ENCODE measurements at places on chromosomes 11 and 22. TPM values are rescaled to one million over a fixed set of nuclear protein-coding genes. Genes with fewer than 3 reads are reported as not detected.
A peak's percentile ranks its signal among the peaks of the same experiment; 100 is the strongest.

- no peak for DNase-seq
Observed at GRCh38 chr11:129813231-129813791, 2.3 kb upstream of the TMEM45B start.

GRCh38 chr11:18280438-18281045 lies 14.5 kb downstream of the SAA1 start:
- DNase-seq = no peak

DNA sequence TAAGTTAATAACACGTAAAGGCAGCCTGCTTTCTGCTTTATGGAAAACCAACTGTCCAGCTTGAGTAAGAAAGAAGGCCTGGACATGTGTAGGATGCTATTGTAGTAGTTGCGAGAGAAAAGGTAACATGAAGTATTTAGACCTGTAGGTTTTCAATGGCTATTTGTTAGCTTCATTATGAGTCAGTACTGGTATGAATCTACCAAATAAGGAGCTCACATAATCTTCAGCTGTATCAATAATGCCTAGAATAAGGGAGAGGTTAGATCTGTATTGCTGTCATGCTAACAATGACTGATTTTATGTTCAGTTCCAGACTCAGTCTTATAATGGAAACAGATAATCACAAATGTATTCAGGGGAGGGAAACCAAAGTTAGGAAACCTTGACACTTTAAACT lies 550.3 kb downstream of the CNTN5 start:
- no peak for DNase-seq

DNA sequence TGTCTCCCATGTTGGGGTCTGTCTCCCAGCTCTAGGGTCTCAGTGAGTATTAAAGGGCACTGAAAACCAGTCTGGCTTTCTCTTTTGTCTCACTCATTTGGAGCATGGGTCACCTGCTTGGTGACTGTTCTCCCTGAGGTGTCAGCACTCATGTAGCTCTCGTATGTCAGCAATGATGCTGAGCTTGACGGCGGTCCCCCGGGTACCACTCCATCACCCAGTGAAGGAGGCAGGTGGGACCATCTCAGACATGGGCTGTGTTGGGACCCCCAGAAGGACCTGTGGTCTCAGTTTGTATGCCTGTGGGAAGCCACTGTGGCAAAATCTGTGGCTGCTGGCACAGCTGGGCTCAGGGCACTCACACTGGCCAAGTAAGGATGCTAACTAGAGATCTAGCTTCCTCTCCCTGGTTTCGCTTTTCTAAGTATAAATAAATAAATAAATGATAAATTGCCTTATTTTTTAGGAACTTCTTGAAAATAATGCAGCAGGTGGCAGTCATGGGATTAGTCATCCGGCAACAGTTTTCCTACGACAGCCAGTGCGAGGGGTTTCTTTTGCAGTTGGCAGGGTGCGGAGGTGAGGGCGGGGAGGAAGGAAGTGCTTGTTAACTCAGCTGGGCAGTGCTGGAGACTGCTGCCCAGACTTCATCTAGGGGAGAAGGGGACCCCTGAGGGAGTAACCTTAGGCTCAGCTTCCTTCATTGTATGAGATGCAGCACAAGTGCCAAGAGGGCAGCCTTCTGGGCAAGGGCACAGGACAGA lies 48.8 kb downstream of the OSBP2 start:
- no peak for DNase-seq

GRCh38 chr22:29369460-29369859 lies 18.9 kb downstream of the AP1B1 start:
- DNase-seq = no peak

- no peak for DNase-seq
Observed at GRCh38 chr11:124643605-124644425, 21.2 kb downstream of the TBRG1 start.

GRCh38 chr11:12125609-12126149 lies 15.3 kb downstream of the MICAL2 start:
- DNase-seq = no peak

- DNase-seq = peak; percentile 53
Observed at GRCh38 chr22:22038178-22038880, 55.7 kb upstream of the TOP3B start.

The NECTIN1 gene
- 2.7 TPM for total RNA-seq

The SAA4 gene
- not detected for total RNA-seq

The CFAP300 gene
- 0.83 TPM for total RNA-seq

The ARL14EP gene
- total RNA-seq = 29.1 TPM

The TENM4 gene
- 4.1 TPM for total RNA-seq
